ENCODE measurements at places on chromosomes 6 and 20.

GRCh38 chr6:15491255-15491985, 171.4 kb downstream of the DTNBP1 start:
- DNase-seq: peak; percentile 84

DNA sequence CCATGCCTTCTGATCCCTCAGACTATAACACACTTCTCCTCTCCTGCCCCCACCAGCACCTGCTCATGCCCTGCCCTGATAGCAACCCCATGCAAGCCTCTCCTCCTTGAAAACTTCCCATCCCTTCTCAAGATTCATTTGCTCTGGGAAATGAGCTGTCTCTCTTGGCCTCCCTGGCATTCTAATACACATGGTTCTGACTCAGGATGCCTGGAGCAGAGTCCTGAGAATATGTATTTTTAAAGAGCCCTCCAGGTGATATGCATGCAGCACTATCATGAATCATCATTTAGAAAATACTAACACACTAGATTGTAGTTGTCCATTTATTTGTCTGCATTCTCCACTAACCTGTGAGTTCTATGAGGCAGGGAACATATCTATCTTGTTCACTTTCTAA, 26.6 kb downstream of the HDGFL1 start:
- no peak for DNase-seq

- no peak for DNase-seq
These were observed 14.2 kb downstream of the KCNK5 start for GRCh38 chr6:39214846-39215639.

- no peak for DNase-seq
These were observed 55.1 kb downstream of the KIAA0408 start for GRCh38 chr6:127404133-127404532.

DNA sequence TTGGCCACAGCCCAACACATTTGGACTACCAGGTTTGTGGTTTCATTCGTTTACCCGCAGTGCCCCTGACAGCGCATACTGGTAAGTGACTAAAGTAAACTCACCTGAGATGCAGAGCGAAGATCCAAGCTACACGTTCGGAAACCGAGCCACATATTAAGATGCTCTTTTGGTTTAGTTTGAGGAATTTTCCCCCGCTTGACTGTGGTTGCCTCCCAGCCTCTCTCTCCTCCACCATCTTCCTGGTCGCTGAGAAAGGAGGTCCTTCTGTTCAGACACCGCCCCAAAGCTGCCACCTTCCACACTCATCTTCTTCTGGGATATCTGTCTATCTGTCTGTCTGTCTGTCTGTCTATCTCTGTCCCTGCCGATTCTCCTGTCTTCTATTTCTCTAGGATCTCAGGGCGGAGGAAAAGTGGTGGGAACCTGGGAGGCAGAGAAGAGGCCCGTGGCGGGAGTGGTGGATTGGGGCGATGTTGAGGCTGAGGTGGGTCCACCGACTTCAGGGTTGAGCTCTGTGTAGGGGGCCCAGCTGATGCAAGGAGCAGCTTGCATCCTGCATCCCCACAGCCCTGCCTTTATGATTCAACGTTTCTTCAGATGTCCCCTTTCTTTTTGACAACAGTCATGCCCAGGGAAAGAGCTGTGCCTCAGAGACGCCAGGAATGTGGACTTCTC, 196.9 kb upstream of the ZNF184 start:
- DNase-seq: no peak

DNA sequence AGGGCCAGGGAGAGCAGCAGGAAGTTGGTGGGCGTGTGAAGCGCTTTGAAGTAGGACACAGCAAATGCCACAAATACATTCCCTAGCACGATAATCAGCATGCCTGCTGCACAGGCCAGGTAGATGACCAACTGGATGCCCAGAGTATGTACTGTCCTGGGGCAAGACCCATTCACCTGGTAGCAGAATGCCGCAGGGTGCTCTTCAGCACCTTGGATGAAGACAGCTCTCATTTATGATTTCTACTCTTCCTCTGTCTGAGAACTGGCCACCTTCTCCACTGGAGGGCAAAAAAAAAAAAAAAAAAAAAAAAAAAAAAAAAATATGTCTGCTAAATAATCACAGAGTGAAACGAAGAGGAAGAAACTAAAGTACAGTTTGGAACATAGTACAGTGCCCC, at the start of gene TAAR5:
TSS of gene TAAR5 (minus strand) at position 288 of the 400 bp plus-strand sequence. CDS start at position 233, 55 bp downstream.
- no peak for DNase-seq

DNA sequence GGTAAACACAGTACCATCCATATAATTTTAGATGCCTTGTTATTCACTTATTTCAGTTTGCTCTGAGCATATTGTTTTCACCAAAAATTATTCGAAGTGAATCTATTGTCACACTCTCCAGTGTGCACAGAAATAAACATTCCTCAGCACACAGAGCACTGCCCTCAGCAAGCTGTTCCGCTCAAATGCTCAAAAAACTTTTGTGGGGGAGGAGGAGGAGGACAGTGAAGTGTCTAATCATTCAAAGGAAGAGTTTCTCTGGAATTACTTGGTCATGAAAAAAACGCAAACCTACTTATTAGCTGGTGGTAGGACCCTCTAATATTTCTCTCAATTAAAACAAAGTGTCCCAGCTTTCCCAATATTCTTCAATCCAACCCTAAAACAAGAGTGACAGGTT, 88.3 kb downstream of the DTNBP1 start:
- no peak for DNase-seq

DNA sequence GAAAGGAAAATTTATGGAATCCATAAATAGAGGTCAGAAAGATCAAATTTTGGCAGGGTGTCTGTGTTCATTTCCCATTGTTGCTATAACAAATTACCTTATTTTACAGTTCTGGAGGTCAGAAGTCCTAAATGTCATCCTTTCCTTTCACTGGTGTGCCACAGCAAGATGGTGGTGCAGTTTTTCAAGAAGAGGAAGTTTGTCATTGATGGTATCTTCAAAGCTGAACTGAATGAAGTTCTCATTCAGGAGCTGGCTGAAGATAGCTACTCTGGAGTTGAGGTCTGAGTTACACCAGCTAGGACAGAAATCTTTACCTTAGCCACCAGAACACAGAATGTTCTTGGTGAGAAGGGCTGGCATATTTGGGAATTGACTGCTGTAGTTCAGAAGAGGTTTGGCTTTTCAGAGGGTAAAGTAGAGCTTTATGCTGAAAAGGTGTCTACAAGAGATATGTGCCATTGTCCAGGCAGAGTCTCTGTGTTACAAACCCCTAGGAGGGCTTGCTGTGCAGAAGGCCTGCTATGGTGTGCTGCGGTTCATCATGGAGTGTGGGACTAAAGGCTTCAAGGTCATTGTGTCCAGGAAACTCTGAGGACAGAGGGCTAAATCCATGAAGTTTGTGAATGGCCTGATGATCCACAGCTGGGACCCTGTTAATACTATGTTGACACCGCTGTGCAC, 7.2 kb upstream of the CCNC start:
- no peak for DNase-seq

GRCh38 chr20:62494537-62494936, 18.7 kb upstream of the GATA5 start:
- no peak for DNase-seq

- DNase-seq: peak; percentile 90
These were observed 87.2 kb downstream of the FKBP5 start for GRCh38 chr6:35601331-35602132.

- no peak for DNase-seq
These were observed 466.5 kb downstream of the MMUT start for GRCh38 chr6:48996461-48997119.

DNA sequence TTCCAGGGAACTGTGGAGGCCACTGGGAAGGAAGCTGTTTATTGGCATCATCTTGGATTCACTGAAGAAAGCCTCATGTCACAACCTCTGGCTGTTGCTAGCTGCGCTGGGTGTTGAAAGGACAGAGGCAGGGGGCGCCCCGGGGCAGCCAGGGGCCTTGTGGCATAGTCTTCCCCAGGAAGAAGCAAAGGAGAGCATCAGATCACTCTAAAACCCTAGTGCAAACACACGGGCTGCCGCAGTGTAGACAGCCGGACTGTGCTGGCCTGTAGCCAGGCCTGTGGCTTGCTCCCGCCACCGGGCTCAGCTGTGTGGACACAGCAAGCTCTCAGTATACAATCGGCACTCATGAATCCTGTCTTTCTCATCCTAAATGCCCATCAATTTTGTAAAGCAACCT, 23.8 kb upstream of the SMOC2 start:
- no peak for DNase-seq

- no peak for DNase-seq
These were observed 82.6 kb upstream of the SPTLC3 start for GRCh38 chr20:12925863-12926793.

DNA sequence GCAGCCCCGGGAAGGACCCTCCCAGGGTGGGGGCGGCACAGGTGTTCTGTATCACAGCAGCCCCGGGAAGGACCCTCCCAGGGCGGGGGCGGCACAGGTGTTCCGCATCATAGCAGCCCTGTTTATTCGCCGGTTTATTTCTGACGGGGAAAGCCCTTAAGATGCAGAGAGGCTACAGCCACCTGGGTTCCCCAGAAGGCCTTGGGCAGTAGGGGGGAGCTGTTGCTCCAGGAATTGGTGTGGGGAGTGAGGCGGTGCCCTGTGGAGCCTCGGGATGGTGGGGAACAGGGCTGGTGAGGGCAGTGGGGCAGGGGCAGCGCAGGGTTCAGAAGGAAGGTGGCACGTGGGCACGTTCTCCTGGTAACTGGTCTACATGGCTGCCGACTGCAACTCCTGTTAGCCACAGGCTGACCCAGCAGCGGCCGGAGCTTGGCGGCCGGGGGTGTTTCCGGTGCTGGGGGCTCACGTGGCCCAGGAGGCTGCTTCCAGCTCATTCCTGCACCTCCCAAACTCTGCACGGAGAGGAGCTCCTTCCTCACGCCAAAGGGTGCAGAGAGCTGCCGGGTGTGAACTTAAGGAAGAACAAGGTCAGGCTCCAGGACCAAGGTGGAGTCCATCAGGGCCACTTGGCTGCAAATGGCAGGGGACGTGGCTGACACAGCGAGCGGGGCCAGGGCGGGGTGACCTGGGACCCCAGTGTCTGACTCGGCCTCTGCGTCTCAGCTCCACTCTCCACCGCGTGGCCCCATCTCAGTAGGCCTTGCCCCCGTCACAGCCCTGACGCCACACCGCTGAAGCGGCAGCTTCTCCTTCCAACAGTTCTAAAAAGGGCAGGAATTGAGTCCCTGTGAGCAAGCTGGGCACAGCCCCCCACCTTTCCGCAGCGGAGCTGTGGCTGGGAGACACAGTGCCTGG, 13.2 kb downstream of the SLCO4A1 start:
- DNase-seq: no peak

DNA sequence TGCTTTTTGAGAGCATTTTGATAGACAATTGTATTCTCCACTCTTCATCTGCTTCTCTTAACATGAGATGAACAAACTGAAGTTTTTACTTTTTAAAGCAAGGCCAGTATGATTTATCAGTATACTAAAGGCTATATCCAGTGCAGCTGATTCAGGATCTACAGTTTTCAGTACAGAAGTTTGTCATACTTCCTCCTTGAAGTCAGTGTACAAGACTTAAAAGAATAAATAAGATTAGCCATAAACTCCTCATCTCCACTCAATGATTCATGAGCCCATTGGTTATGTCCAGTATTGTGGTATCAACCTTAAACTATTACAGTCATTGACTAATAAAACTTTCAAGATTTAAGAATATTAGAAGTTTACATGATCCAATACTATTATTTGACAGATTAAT, 374.8 kb upstream of the EPHA7 start:
- peak; percentile 11 for DNase-seq

GRCh38 chr6:30560930-30561329, 3.8 kb downstream of the PRR3 start:
- DNase-seq: no peak

DNA sequence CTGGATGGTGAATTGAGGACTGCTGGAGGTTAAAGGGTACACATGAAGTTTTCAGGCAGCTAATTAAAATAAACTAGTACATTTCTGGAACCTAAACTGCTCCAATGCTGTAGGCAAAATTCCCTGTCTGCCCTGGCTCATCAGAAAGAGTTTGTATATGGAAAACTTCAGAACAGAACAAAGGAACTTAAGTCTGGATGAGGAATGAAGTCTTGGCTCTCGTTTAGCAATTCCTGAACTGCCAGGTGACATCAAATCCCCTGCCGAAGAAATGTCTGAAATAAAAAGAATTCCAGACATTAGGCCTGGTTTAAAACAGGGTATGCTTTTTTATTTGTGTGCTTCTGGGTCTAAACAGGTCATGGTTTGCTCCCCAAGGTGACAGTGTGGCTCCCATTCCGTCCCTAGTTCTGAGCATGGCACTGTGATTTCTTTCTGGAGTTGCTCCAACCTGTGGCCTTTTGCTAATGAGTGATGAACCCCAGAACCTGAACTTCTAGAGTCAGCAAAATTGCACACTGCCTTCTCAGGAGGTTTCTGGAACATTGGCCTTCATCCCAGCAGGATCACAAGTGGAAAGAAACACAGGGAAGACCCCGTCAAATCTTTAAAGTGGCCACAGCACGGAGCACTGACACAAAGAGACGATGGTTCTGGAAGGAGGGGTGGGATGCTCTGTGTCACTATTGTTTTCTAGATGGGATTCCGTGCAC, 129.4 kb upstream of the NAA20 start:
- DNase-seq: peak; percentile 54

DNA sequence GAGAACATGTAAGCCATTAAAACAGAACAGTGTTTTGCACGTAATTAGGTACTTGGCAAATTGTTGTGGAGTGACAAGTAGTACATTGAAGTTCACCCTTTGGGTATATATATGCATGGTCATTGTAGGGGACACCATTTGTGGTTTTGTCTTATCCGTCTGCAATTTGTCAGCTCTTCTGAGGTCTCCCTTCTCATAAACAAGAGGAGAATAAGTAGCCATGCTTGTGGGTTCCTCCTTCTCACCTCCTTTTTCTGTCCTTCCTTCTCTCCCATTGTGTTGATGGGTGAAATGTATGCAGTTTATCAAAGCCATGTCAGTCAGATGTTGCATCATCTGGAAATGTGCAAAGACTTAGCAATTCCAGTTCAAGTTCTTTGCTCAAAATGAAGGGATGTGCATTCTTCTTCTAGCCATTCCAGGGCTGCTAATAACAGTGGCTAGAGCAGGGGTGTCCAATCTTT, 70.9 kb downstream of the QKI start:
- peak; percentile 35 for DNase-seq

- no peak for DNase-seq
These were observed 11.5 kb upstream of the CST7 start for GRCh38 chr20:24937579-24937978.

GRCh38 chr6:158662607-158662953, 12.7 kb downstream of the SYTL3 start:
- no peak for DNase-seq

GRCh38 chr20:11216451-11217314, 542.9 kb upstream of the JAG1 start:
- DNase-seq: peak; percentile 91

DNA sequence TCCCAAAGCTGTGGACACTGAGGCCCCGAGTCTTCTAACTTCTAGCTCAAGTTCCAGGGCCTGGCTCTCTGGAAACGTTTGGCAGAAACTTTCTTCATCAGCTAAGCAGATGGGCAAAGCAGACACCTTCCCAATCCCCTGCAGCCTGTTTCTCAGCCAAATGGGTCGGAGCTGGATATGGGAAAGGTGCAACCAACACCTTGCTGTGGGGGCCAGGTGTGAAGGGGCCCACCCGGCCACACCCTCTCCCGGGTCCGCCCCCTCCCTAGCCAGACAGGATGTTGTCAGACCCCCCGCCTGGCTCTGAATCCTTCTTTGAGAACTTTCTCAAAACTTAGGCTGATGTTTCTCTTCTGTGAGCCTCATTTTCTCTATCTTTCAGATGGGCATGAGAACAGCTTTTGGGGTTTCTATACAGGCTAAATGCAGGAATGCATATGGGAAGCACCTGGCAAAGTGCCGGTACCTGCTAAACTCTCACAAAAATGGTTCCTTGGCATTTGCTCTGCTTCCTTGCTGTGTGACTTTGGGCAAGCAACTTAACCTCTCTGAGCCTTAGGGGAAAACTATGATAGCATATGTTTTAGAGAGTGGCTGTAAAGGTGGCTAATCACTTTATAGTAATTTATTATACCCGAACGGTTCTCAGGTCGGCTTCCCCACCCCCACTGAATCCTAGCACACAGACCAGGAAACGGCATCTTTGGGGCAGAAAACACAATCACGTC, 1.8 kb downstream of the SNAI1 start:
- DNase-seq: no peak

Measured in fibroblast of the aortic adventitia (primary cell).